Stimulated activated CD4-positive, alpha-beta T cell treated with anti-CD3 and anti-CD28 coated beads, Interleukin-4, amount 100 ng/mL, for 48 hours (primary cell): ENCODE measurements at places on chromosomes 6 and 20.

GRCh38 chr6:36519352-36519751 lies 27.9 kb downstream of the STK38 start:
- no peak for DNase-seq

GRCh38 chr20:18195931-18196330 lies 58.3 kb downstream of the KAT14 start:
- no peak for DNase-seq

- no peak for DNase-seq
Measured at GRCh38 chr6:13488015-13488895, 855 bp upstream of the GFOD1 start.

DNA sequence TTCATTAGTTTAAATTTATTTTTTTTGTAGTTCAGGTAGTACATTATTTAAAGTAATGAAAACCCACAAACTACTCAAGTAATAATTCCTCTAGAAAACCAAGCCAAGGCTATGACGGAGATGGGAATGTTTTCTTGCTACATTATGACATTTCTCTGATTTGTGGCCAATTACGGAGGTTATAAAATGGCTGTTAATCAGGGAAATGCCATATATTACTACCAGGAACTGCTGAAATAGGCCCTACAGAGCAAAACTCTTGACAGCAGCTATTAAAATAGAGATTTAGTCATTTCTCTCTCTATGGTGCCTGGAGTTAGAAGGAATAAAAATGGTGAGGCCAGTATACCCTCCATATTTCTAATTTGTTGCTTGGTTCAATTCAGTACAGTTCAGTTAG lies 280.0 kb downstream of the ARHGAP18 start:
- DNase-seq: no peak

- no peak for DNase-seq
Measured at GRCh38 chr6:15751721-15752350, 89.0 kb upstream of the DTNBP1 start.

DNA sequence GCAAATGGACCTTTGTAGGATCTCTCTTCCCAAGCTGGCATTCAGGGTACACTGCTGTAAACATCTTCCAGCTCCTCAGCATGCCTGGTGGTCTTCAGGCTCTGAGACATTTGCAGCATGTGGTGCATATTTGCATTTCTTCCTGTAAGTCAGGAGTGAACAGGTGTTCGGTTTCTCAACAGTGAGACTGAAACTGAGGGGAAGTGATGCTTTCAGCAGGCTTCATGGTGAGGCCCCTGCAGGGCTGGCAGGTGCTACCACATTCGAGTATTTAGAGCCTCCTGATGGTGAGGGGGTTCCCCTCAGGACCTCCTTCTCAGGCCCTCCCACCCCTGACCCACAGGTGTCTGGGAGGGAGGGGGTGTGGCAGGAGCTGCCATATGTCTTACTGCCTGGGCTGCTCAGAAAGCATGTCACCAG lies 15.1 kb downstream of the MYBL2 start:
- DNase-seq: no peak

DNA sequence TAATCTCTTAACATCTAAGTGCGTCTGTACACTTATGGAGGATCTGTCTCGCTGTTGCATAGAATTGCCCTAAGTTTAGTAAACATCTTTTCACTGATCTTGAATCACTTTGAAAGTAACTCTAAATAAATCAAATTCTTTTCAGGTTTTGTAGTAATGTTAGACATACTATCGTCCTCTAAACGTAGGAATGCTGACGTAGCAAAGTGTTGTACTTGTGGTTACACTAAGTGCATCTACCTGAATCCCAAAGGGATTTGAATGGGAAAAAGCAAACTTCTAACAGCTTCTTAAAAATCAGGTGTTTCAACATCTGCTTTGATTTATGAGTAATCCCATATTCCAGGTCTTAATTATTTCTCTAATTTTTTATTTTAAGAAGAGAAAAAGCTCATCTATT lies 49.8 kb downstream of the MAP7 start:
- DNase-seq: no peak

GRCh38 chr6:35494161-35494563 lies 2.7 kb downstream of the TEAD3 start:
- DNase-seq: no peak

GRCh38 chr6:6823030-6823429 lies 234.5 kb downstream of the LY86 start:
- DNase-seq: no peak

DNA sequence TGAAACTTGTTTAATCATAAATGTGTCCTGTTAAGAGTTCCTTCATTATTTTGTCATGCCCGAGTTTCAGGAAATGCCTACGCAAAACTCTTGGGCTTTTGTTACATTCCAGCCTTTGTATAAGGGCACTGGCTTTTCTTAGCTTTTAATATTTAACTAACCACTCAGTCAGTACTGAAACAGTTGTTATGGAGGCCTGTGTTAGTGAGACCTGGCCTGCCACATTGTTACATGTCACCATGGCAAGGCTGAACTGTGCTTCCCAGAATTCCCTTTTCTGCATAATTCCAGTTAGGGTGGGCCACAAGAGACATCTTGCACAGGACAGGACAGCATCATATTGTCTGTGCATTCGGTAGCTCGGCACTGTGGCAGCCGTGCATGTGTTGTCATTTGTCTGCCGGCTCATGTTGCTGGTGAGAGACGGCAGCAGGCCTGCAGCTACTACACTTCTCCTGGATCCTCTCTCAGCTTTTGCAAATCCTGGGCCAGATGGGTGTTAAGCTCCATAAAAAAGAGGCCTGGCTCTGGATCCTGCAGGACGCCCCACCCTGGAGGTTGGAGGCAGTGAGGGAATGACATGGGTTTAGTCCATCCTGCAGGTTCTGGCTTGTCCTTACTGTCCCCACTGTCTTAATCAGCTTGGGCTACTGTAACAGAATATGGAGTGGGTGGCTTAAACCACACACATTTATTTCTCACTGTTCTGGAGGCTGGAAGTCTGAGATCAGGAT lies 128.8 kb upstream of the DTNBP1 start:
- DNase-seq: no peak

- no peak for DNase-seq
Measured at GRCh38 chr6:125886914-125887313, 69.7 kb upstream of the HINT3 start.

GRCh38 chr6:43428874-43429273 lies 1.5 kb downstream of the ABCC10 start:
- DNase-seq: no peak

DNA sequence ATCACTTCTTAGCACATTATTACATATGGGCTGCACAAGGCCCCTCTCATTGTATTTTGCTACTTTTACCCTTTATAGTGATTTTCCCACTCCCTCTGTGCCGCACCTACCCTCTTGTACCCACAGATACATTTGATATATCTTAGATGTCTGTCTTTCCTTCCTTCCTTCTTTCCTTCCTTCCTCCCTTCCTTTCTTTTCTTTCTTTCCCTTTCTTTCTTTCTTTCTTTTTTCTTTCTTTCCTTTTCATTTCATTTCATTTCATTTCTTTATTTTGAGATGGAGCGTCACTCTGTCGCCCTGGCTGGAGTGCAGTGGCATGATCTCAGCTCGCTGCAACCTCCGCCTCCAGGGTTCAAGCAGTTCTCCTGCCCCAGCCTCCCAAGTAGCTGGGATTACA lies 12.2 kb downstream of the POLH start:
- no peak for DNase-seq

DNA sequence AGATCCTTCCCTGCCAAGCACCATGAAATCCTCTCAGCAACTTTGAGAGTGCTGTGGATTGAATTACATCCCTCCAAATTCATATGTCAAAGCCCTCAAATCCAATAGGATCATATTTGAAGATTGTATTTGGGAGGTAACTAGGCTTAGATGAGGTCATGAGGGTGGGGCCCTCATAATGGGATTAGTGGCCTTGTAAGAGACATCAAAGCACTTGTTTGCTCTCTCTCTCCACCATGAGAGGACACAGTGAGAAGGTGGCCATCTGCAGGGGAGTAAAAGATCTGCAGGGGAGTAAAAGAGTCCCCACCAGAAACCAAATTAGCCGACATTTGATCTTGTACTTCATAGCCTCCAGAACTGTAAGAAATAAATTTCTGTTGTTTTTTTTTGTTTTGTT lies 298.2 kb downstream of the SAMD5 start:
- no peak for DNase-seq

GRCh38 chr6:52731719-52732118 lies 31.6 kb downstream of the GSTA2 start:
- no peak for DNase-seq

- DNase-seq: no peak
Measured at GRCh38 chr6:9732056-9732455, 682.8 kb downstream of the TFAP2A start.

- no peak for DNase-seq
Measured at GRCh38 chr6:142265476-142265875, 36.3 kb upstream of the ADGRG6 start.

DNA sequence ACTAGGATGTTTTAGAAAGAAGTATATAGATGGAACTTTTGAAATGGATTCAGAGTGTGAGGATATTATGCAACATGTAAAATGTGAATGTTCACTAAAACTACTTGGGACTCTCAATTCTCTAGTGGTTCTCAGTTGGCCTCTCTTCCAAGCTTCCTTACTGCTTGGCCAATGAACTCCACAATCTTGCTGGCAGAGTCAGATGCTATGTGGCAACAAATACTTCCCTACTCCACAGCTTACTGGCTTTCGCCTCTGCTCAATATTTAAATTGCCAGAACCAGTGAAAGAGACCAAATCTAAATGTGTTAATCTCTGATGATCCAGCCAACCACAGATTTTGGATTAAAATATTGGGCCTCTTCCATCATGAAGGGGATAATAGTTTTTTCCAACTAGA lies 138.4 kb downstream of the HTR1B start:
- DNase-seq: no peak

- DNase-seq: no peak
Measured at GRCh38 chr20:12949429-12949980, 59.3 kb upstream of the SPTLC3 start.

GRCh38 chr6:138357928-138358327 lies 19.8 kb upstream of the SMIM28 start:
- DNase-seq: no peak

DNA sequence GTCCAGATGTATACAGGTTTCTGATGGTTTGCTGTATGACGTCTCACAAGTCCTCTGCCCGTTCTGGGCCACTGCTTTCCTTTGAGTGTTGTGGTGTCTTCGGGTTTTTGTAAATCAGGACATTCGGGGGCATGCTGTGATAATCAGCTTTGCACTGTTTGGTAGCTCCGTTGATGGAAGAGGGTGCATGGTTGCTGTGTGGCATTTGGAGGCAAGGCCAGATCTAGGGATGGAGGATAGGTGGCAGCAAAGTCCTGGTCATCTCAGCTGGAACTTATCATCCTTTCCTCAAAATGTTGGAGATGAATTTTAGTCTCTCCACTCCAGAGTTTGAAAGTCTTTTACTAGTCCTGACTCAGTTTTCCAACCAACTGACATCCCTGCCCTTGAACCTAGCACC lies 91.0 kb downstream of the SCP2D1 start:
- DNase-seq: no peak

GRCh38 chr20:58664883-58665282 lies 13.8 kb downstream of the STX16 start:
- no peak for DNase-seq

- no peak for DNase-seq
Measured at GRCh38 chr20:18225632-18226031, 62.7 kb upstream of the ZNF133 start.

GRCh38 chr6:28947831-28948270 lies 24.1 kb upstream of the TRIM27 start:
- DNase-seq: no peak

- no peak for DNase-seq
Measured at GRCh38 chr6:151461673-151462072, 9.7 kb upstream of the RMND1 start.

DNA sequence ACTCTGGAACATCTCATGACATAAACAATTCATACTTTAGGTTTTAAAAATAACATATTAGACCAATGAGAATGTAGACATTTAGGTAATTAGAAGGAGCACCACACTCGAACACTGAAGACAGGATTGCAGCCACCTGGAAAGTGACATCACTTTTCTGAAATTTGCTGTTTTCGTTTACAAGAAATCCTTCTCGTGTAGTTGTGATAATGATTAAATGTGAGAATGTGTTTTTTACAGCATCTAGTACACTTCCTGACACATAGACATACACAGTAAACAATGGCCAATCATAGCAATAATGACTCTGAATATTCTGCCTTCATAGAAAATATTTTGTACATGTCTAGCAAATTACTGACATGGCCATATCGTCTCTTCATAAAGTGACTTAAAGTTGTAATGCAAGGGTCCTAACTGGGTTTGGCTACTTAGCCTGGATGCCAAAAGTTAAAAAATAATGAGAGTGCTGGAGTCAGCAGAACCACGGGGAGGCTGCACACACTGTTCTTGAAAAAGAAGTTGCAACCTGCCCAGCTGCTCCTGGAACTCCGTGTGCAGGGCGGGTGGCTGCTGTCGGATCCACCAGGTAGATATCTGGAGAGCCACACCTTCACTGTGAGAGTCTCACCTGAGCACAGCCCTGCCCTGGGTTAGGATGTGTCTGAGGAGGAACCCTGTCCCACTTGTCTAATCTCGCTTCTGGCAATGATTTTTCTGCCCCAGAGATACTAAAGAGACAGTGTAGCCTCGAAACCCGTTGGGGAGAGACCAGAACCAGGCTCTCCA lies 212.9 kb downstream of the QKI start:
- no peak for DNase-seq

DNA sequence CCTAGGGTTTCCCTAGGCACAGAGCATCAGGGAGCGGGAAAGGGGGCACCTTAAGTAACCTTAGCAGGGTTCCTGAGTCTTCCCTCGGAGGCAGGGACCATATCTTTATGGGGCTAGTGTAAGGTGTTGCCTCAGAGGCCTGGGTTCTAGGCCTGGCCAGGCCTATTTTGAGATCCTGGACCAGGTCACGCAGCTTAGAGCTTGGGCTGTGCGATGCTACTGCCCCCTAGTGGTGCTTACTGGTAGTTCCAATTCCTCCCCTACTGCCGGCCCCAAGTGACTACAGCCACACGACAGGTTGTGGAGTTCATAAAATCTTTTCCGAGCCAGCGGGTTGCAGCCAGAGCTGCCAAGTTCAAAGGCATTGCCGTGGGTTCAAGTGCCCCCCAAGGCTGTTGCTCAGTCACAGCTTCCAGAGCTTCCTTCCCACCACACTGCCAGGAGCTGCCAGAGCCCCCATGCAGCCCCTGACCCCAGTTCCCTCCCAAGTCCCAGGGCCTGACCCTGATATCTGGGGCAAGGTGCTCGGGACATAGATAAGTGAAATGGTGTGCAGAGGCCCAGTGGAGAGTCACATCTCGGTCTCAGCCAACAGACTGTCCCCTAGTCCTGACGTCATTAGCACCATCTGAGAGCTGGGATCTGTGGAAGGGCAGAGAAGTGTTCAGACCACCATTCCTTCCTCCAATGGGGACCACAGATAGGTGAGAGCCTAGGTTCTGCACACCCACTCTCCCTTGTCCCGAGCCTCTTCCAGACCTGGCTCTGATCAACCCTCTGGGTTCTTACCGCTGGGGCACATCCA lies 3.3 kb downstream of the LRRC73 start:
- peak; percentile 78 for DNase-seq

GRCh38 chr6:158706369-158706982 lies 56.6 kb downstream of the SYTL3 start:
- DNase-seq: no peak

GRCh38 chr6:34070315-34071135 lies 75.4 kb downstream of the GRM4 start:
- no peak for DNase-seq

- DNase-seq: no peak
Measured at GRCh38 chr6:137489046-137490005, 4.9 kb downstream of the OLIG3 start.
